Hematopoietic multipotent progenitor cell treated with erythropoietin and hydrocortisone succinate and interleukin-3 and kit ligand, for 8 days (in vitro differentiated cells): ENCODE measurements at places on chromosomes 1 and 21.

- DNase-seq = no peak
Measured at GRCh38 chr1:38334930-38335592, 288.5 kb upstream of the POU3F1 start.

- DNase-seq = no peak
Measured at GRCh38 chr1:42424201-42424600, 31.6 kb downstream of the ZMYND12 start.

DNA sequence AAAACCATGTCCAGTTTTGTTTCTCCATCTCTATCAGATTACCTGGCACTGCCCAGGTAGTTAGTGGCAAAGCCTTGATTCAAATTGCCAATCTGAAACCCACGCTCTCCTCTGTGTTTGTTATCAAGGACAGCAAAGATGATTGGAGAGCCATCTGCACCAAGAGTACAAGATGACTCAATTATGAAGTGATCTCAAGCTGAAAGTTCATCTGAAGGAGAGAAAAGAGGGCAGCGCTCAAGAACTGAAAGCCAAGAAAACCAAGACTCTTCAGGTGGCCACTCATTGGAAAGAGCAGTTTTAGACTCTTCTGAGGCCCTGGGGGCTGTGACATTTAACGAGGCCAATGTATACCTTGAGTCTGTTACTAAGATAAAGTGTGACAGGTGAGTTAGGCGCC, 13.8 kb downstream of the RXRG start:
- no peak for DNase-seq

DNA sequence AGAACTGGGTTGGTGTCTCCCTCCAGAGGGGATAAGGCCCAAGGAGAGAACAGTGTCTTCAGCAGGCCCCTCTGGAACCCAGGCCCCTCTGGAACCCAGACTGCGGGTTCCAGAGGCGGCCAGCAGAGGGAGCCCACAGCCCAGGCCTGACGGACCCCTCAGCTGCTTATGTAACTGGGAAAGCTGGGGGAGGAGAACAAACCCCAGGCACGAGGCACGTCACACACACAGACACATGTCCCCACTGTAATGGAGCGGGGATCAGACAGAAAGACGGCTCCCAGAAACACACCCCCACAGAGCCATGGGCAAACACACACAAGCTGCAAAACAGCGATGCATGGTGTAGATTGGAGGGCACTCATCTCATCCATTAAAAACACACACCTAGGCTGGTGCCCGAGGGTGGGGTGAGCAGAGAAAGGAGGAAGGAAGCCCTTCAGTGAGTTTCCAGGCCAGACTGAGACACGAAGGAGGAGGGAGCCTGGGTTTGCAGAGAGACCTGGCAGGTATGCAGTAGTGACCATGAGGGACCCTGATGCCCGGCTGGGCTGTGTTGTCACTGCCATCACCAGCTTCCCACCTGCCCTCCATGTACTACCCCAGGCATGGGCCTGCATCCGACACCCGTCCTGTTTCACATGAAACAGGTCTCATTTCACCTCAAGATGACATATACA, 2.8 kb upstream of the IGSF8 start:
- DNase-seq = peak; percentile 83

DNA sequence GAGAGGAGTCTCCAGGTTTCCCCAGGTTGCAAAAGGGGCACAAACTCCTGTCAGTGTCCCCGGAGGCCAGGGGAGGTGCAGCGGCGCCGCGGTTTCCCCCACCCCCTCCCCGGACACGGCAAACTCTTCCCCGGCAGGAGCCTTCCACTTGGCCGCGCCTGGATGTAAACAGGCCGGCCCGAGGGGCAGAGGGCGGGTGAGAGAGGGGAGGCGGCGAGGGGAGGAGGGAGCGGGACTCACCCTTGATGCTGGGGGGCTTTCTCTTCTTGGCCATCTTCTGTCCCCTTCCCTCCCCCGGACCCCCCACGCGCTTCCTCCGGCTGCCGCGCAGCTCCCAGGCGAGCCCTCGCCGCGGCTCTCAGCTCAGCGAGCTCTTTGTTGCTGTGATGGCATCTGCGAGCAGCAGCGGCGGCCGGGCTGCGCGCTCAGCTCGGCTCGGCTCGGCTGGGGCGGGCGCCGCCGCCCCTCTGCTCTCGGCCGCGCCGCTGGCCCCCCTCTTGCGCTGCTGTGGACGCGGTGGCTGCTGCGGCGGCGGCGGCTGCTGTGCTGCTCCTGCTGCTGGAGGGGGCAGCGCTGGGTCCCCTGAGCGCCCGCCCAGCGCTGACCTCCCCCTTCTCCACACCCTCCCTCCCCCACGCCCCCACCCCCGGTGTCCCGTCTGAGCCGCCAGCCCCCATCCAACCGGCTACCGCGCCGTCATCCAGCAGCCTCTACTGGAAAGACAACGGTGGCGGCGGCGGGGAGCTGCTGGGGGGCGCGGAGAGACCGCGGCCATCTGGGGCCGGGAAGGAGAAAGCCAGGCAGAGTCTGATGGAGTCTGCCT, 4.9 kb upstream of the SLC44A5 start:
- DNase-seq = no peak

GRCh38 chr1:184497959-184498723, 111.3 kb downstream of the C1orf21 start:
- DNase-seq = no peak

DNA sequence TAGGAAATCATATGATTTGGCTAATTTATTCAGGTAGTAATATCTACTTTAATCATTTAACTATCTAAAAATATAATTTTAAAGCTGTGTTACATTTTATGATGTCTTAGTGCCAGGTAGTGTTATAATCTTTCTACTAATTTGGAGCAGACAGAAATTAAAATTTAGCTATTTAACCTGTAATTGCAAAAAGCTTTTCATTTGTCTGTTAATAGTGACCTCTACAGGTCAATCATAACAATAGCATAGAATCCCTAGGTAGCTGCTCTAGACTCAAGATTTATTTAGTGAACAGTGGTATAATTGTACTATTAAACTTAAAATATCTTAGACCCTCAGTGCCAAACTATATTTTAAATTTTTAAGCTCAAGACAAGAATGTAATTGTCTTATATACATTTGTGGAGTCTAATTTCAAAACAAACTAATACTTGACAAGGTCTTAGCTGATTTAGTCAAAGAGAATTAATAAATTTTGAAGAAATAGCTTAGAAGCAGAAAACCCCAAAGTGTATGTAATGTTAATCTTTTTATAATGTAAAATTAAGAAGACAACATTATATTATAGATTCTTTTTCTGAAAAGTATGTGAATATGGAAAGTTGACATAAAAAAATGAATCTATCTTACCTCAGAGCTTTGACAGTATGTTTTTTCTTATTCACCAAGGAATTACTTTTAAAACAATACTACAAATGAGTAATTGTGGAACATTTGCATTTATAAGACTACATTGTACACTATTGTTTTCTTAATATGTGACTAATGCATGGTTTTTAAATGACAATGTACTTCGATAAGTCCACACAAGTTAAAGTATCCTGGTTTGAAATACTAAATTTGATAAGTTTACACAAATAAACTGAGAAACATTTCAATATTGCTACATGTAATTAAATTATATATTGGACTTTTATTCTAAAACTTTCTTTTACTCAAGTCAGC, 64.1 kb upstream of the RNPC3 start:
- peak; percentile 17 for DNase-seq

DNA sequence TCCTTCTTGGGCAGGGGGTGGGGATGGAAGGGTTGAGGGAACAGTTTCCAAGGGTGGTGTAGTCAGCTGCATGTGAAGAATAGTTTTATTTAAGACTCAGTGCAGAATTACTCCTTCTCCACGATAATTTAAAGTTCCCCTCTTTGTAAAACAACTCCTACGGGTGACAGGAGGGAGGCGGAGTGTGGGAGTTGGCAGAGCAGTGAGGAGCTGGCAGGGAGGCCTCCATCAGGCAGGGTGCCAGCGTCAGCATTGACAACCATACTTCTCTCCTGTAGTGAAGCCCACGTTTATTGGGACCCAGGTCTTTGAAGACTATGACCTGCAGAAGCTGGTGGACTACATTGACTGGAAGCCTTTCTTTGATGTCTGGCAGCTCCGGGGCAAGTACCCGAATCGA, 93.8 kb downstream of the MTR start:
- no peak for DNase-seq

DNA sequence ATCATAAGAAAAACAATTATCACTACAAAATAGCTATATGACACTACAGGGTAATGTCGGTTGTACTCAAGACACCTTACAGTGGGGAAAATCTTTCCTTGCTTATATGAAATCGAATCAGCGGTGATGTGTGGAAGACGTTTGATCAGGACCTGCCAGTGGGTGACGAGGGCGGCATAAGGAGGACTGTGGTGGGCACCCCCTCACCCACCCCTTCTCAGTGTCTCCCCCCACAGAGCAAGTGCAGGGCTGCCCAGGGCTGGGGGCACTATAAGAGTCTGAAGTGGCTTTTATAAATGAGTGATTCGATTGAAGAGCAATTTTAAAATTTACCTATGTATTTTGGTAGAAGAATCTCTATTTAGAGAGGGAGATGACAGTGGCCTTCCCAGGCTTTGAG, 35.8 kb downstream of the CRYAA start:
- DNase-seq = no peak
